ENCODE measurements at places on chromosomes 11 and 22.

DNA sequence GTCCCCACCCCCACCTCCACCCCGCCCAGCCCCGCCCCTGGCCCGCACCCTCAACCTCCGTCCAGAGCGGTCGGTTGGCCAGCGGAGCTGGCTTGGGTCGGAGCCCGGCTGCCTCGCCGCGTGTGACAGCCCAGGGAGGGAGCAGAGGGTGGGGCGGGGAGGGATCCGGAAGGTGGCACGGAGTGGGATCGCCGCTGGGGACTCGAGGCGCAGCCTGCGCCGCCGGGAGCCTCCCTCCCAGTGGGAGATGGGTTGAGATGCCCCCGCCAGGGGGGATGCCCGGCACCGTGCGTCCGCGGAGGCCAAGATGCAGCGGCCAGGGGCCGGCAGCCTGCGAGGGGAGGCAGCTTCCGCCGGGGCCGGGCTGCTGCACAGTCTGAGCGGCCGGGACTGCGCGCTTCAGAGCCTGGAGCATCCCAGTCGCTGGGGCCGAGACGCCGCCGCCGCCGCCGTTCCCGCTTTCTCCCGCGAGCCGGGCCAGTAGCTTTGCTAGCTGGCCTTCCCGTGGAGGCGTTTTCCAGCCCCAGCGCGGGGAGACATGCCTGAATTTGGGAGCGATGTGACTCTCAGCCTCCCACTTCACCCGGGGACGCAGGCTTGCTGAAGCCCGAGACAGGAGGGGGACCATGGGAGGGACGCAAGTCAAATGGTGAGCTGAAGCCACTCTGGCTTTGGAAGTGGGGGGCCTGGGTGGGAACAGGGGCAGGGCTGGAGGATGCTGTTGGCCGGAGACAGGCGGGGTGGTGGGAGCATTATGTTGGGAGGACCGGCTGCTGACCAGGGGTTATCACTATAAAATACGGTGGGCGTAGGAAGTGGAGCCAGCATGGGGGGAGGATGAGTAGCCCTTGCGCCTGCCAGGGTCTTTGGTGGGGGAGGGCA is 40.2 kb downstream of the DIXDC1 start:
- peaks cover 11% of the 10 kb centered on the region for H3K36me3 ChIP-seq
- peak overlapping the region; percentile 97 for H3K27ac ChIP-seq
- no peaks in the 10 kb centered on the region for H3K27me3 ChIP-seq
- H3K4me1 ChIP-seq = peaks cover 62% of the 10 kb centered on the region

DNA sequence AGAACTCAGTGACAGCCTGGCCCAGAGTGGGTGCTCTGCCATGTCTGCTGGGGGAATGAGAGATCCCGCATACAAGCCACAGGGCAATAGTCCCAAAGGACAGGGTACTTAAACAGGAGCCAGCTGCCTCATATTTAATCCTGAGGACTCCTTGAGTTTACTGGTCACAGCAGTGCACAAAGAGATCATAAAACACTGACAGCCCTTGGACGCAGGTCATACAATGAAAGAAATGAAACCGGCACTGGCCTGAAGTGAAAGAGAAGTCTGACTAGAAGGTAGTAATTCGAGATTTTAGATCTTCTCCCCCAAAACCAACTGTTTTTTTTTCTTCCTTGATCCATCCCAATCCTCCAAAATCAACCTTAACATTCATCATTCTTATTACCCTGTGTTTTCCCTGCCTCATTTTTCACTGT is 299.8 kb upstream of the SYN3 start:
- H3K4me3 ChIP-seq = no peak overlapping the region
- peak; percentile 79 for DNase-seq
- H3K36me3 ChIP-seq = peaks cover 8% of the 10 kb centered on the region
- no peaks in the 10 kb centered on the region for H3K4me1 ChIP-seq

- no peak for DNase-seq
- H3K27ac ChIP-seq = no peak overlapping the region
- H3K27me3 ChIP-seq = no peaks in the 10 kb centered on the region
These were observed 122.3 kb downstream of the RCN1 start for GRCh38 chr11:32213223-32213622.

GRCh38 chr11:78338138-78338537 is 79.5 kb downstream of the GAB2 start:
- H3K4me1 ChIP-seq = peaks cover 2% of the 10 kb centered on the region
- no peak for DNase-seq
- no peaks in the 10 kb centered on the region for H3K36me3 ChIP-seq
- H3K4me3 ChIP-seq = no peak overlapping the region
- no peak overlapping the region for H3K27ac ChIP-seq

- H3K27ac ChIP-seq = peak within 1 kb of the TSS; percentile 91
- H3K4me1 ChIP-seq = peaks cover 21% of the 10 kb centered on the region
- peaks cover 43% of the 10 kb centered on the region for H3K36me3 ChIP-seq
- peak; percentile 93 for DNase-seq
- no peaks in the 10 kb centered on the region for H3K27me3 ChIP-seq
These were observed at the start of gene ALG9 for GRCh38 chr11:111870886-111871692. ALG9 (minus strand) TSS chr11:111871581; CDS start chr11:111871482, 99 bp downstream.

DNA sequence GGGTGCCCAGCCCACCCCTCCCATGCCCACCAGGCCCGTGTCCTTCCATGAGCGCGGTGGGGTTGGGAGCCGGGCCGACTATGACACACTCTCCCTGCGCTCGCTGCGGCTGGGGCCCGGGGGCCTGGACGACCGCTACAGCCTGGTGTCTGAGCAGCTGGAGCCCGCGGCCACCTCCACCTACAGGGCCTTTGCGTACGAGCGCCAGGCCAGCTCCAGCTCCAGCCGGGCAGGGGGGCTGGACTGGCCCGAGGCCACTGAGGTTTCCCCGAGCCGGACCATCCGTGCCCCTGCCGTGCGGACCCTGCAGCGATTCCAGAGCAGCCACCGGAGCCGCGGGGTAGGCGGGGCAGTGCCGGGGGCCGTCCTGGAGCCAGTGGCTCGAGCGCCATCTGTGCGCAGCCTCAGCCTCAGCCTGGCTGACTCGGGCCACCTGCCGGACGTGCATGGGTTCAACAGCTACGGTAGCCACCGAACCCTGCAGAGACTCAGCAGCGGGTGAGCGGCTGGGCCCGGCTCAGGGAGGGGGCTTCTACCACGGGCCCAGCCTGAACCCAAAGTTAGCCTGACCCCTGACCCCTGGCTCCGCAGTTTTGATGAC is 3.0 kb downstream of the PKP3 start:
- H3K4me1 ChIP-seq = peaks cover 10% of the 10 kb centered on the region
- H3K27me3 ChIP-seq = peaks cover 60% of the 10 kb centered on the region

DNA sequence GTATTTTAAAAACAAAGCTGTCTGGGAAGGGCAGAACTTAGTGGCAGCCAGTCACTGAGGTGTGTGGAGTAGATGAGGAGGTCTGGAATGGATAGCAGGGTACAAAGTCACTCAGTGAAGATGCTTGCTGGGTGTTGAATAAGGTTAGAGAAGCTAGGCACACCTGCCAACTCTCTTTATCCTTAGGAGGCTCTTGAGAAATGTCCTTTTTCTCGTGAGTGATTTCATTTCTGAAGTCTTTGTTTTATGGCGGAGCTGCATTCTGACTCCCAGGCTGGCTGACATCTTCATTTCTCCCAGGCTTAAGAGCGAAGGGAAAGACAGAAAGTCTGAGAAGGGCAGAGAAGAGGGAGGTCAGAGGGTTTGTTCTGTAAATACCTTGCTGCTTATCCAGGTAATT is 31.0 kb downstream of the CECR2 start:
- no peak for DNase-seq
- no peak overlapping the region for H3K27ac ChIP-seq
- H3K4me1 ChIP-seq = no peaks in the 10 kb centered on the region
- H3K27me3 ChIP-seq = no peaks in the 10 kb centered on the region
- H3K36me3 ChIP-seq = no peaks in the 10 kb centered on the region

GRCh38 chr11:35907648-35908431 is 36.0 kb upstream of the LDLRAD3 start:
- H3K36me3 ChIP-seq = no peaks in the 10 kb centered on the region
- peaks cover 39% of the 10 kb centered on the region for H3K4me1 ChIP-seq
- no peak overlapping the region for H3K4me3 ChIP-seq
- no peaks in the 10 kb centered on the region for H3K27me3 ChIP-seq
- H3K27ac ChIP-seq = peak overlapping the region; percentile 67
- DNase-seq = peak; percentile 88

GRCh38 chr22:35683560-35683959 is 34.1 kb upstream of the APOL5 start:
- no peaks in the 10 kb centered on the region for H3K36me3 ChIP-seq
- no peak overlapping the region for H3K27ac ChIP-seq
- no peak overlapping the region for H3K4me3 ChIP-seq
- no peak for DNase-seq
- no peaks in the 10 kb centered on the region for H3K27me3 ChIP-seq

GRCh38 chr11:104033561-104033960 is 2.9 kb upstream of the DDI1 start:
- no peak overlapping the region for H3K27ac ChIP-seq
- no peaks in the 10 kb centered on the region for H3K27me3 ChIP-seq
- DNase-seq = no peak
- H3K4me3 ChIP-seq = no peak overlapping the region
- no peaks in the 10 kb centered on the region for H3K36me3 ChIP-seq

DNA sequence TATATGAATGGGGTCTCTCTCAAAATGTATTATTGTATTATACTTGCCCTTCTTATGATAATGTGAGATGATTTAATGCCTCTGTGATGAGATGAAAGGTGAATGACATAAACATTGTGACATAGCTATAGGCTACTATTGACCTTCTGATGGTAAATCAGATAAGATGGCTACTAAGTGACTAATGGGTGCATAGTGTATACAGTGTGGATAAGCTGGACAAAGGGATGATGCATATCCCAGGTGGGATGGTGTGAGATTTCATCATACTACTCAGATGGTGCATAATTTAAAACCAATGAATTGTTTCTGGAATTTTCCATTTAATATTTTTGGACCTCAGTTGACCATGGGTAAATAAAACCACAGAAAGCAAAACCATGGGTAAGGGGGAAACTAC is 243.5 kb downstream of the SBF2 start:
- no peaks in the 10 kb centered on the region for H3K36me3 ChIP-seq
- H3K4me1 ChIP-seq = peaks cover 7% of the 10 kb centered on the region
- no peak overlapping the region for H3K27ac ChIP-seq
- no peaks in the 10 kb centered on the region for H3K27me3 ChIP-seq

DNA sequence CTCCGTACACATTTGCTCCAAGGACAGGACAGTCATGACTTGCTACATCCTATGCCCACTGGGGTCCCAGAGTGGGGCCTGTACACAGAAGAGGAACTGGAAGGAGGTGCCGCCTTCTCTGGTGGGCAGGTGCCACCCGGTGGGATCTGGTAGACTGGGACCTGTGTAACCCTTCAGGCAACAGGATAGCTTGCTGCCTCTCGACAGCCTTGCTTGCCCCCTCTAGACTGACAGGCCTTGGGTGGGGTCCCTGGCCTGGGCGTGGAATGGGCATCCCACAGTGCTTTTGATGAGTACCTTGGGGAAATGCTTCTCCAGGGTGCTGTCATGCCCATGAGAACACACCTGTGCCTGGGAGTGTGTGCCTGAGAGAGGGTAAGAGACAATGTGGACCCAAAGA is 15.8 kb downstream of the SHANK3 start:
- no peak overlapping the region for H3K27ac ChIP-seq
- no peak for DNase-seq
- peaks cover 26% of the 10 kb centered on the region for H3K27me3 ChIP-seq

- H3K27ac ChIP-seq = peak overlapping the region; percentile 70
- H3K4me3 ChIP-seq = no peak overlapping the region
- no peaks in the 10 kb centered on the region for H3K27me3 ChIP-seq
- peaks cover 21% of the 10 kb centered on the region for H3K36me3 ChIP-seq
These were observed 90.9 kb downstream of the MICAL2 start for GRCh38 chr11:12200991-12201985.

DNA sequence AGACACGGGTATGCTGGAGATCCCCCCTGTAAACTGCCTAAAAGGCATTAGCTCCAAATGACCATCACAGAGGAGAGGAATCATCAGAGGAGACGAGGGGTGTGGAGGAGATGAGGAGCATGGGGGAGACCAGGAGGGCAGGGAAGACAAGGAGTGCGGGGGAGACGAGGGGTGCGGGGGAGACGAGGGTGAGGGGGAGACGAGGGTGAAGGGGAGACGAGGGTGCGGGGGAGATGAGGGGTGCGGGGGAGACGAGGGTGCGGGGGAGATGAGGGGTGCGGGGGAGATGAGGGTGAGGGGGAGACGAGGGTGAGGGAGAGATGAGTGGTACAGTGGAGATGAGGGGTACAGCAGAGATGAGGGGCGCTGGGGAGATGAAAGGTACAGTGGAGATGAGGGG is 17.5 kb upstream of the GAL start:
- no peak overlapping the region for H3K27ac ChIP-seq
- H3K36me3 ChIP-seq = no peaks in the 10 kb centered on the region
- no peak overlapping the region for H3K4me3 ChIP-seq
- H3K4me1 ChIP-seq = no peaks in the 10 kb centered on the region
- H3K27me3 ChIP-seq = no peaks in the 10 kb centered on the region

- H3K4me1 ChIP-seq = no peaks in the 10 kb centered on the region
- H3K36me3 ChIP-seq = no peaks in the 10 kb centered on the region
- no peak overlapping the region for H3K27ac ChIP-seq
- no peak overlapping the region for H3K4me3 ChIP-seq
- no peak for DNase-seq
These were observed 725.5 kb downstream of the METTL15 start for GRCh38 chr11:28833670-28834069.

GRCh38 chr22:20219667-20220628 is 48.2 kb downstream of the RTN4R start:
- DNase-seq = no peak
- H3K27ac ChIP-seq = no peak overlapping the region
- no peaks in the 10 kb centered on the region for H3K27me3 ChIP-seq

DNA sequence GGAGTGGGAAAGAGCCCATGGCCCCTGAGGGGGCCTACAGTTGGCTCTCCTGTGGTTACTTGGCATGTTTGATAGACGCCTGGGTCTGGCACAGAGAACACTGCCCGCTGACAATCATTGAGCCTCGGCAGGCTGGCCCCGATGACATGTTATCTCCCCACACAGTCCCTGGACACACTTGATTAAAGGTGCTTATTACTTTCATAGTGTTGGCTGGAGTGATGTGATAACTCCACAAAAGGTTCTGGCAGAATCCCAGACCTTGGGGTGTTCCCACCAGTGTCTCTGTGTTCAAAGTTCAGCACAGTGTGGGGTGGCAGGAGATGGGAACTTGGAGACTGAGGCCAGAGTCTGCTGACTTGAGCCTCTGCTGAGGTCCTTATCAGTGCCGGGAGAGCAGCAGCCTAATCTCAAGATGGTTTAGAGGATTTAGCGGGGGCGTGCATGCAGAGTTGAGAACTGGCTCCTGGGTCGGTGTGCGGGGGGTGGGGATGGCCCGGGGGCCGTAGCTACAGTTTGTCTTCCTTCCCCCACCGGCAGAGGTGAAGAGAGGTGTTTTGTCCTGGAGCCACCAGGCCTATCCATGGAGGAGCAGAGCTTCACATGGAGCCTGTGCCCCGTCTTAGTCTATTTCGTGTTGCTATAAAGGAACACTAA is 22.5 kb downstream of the PARVB start:
- no peak overlapping the region for H3K4me3 ChIP-seq
- H3K4me1 ChIP-seq = peaks cover 40% of the 10 kb centered on the region
- DNase-seq = no peak
- H3K27ac ChIP-seq = no peak overlapping the region

DNA sequence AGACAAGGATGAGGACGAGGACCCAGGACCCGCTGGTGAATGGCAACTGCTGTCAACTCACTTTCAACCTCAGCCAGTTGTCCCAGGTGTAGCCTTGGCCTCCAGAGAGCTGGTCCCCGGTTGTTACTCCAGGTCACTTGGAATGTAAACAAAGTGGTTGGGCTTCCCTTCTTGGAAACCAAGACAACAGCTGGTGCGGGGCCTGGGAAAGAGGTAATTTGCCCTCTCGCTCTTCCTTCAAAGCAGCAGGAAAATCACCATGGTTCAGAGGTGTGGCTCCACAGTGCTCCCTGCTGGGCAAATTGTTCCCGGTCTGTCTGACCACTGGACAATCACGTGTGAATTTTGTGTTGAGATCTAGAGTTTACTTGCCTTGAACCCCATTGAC is 15.0 kb downstream of the SLC1A2 start:
- H3K27ac ChIP-seq = no peak overlapping the region
- no peak for DNase-seq
- no peak overlapping the region for H3K4me3 ChIP-seq
- no peaks in the 10 kb centered on the region for H3K36me3 ChIP-seq
- H3K27me3 ChIP-seq = no peaks in the 10 kb centered on the region
